GM13977 (cell line): ENCODE measurements at places on chromosomes 4 and X.
A peak's percentile ranks its signal among the peaks of the same experiment; 100 is the strongest.

DNA sequence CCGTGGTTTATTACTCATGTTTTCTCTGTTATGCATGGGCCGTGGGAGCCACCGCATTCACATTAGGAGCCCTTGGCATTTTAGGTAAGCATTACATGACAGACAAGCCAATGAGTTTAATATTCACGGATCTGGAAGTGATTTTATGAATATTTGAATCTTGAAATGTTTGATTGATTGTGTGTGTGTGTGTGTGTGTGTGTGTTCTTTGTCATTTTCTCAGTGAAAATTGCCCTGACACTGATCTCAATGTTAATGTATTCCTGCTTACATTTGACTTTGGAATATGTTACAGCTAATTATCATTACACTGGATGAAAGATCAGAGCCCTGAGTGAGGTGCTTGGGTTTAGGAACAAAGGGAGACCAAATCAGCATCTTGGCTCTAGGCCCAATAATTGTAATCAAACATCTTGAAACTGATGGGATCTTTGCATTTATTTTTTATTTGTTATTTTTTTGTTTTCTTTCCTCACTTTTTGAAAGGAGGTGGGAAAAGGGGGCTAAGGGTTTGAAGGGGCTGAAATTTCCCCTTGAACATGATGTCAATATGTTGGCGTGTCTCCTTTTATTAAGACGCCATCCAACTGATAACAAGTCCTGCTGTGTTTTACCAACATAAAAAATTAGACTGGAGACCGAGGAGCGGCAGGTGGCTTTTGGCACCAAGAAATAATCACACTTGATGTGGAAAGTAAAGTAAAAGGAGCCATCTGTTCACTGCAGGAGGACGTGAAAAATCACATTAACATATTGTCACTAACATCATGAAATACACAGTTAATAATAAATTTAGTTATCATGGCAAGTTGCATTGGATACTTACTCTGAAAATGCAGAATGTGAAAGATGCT, 5.2 kb upstream of the GK2 start:
- DNase-seq = no peak

DNA sequence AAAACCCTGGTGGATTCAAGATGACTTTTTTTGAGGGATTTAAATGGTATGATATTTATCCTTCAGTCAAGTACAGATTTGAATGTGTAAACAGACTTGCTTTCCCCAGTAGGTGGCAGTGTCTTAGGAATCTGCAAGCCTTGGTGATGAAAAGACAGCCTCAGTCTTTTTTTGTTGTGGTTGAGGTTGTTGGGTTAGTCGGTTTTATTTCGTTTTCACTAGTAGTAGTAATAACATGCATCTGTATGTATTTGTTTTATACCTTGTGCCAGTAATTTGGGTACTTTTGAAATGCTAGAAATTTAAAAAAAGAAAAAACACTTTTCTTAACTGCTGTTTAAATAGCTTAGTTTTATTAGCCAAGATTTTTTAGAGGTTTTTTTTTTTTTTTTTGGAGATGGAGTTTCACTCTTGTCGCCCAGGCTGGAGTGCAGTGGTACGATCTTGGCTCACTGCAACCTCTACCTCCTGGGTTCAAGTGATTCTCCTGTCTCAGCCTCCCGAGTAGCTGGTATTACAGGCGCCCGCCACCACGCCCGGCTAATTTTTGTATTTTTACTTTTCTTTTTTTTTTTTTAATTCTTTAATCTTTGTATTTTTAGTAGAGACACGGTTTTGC, 39.2 kb downstream of the COPS4 start:
- DNase-seq = peak; percentile 77

- peak; percentile 53 for DNase-seq
Measured at GRCh38 chrX:7261672-7262332, 113.8 kb upstream of the PUDP start.

- no peak for DNase-seq
Measured at GRCh38 chr4:6137027-6137746, 63.2 kb downstream of the JAKMIP1 start.

DNA sequence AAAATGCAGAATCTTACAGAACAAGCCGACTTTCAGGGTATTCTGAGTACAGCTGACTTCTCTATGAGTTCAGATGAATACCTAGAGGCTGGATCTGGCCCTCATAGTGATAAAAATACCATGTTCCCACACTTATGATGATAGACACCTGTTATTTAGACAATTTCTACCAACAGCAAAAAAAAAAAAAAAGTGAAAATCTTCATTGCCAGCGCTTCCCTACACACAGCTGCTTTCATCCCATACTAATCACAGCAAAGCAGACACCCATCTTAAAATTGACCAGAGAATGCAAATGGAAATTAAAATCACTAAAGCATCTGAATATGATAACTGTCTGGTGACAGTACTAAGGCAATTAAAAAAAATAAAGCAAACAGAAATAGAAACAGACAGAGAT, 132.1 kb upstream of the ADGRL3 start:
- no peak for DNase-seq

DNA sequence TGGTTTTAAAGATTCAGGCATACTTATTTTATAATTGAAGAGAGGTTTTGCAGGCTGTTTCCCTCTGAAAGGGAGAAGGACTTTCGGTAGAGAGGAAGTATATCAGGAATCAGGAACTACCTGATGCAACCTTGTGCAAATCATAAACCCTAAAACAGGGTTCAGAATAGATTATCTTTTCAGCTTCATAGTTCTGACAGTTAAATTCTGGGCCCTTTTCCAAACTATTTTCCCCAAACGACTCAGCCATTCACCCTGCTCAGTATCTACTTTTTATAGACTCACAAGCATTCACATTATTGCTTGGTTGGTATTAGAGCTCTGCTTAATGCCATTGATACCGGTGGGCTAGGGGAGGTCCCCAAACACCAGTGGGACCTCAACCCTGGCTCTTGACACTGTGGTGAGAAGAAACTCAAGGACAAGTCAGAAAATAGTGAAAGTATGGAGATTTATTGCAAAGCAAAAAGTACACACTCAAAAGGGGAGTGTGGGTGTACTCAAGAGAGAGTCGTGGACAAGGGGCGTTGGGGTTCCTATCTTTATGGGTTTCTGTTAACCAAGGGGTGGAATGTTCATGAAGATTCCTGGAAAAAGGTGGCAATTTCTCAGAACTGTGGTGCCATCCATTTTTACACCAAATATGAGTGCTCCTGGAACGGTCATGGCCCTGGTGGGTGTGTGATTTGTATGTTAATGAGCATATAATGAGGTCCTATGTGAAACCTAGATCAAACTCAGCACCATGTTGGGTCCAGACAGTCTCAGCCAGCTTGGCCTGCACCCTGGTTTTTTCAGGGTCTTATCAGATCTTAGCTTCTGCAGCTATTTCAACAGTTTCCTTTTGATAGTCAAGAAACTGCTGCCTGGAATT, 238.3 kb downstream of the DCLK2 start:
- no peak for DNase-seq

DNA sequence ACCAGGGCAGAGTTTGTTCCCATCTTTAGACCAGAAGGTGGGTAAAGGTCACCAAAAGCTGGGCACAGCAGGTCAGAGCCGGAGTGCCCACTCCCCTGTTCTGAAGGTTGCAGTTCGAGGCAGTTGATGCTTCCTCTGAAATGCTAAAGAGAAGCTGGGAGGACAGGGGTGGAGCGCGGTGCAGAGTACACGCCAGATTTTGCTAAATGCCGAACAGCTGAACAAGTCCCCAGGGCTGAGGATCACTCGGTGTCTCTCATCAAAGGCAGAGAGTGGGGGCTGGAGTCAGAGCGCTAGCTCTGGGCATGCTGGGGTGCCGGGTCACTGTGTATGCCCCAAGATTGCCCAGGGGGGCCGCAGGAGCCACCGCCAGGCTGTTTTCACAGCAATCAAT, 197.0 kb downstream of the BCOR start:
- DNase-seq = no peak

- peak; percentile 36 for DNase-seq
Measured at GRCh38 chr4:77358315-77358928, 201.4 kb downstream of the CCNG2 start.

GRCh38 chrX:23513121-23513520, 154.2 kb upstream of the PRDX4 start:
- DNase-seq = no peak

GRCh38 chr4:26298198-26298947, 22.4 kb upstream of the RBPJ start:
- DNase-seq = no peak

- no peak for DNase-seq
Measured at GRCh38 chr4:73523126-73523525, 41.6 kb downstream of the AFM start.

GRCh38 chr4:70992391-70992881, 1.0 kb upstream of the DCK start:
- no peak for DNase-seq

- no peak for DNase-seq
Measured at GRCh38 chr4:179728305-179728704, 2286.1 kb upstream of the AGA start.

DNA sequence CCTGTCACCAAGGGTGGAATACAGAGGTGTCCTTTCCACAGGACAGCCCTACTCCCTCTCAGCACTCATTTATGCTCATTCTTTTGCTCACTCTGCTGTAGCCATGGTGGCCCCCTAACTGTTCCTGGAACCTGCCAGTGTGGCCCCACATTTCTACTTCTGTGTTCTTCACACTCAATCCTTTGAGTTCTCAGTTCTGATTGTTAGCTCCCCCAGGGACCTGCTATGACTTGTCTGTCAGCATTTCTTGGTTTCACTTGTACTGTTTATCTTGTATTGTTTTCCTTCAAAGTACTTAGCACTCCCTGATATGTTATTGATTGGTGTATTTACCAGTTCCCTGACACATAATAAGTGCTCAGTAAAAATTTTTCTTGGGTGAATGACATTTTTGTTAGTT, 14.9 kb downstream of the VBP1 start:
- DNase-seq = peak; percentile 40

DNA sequence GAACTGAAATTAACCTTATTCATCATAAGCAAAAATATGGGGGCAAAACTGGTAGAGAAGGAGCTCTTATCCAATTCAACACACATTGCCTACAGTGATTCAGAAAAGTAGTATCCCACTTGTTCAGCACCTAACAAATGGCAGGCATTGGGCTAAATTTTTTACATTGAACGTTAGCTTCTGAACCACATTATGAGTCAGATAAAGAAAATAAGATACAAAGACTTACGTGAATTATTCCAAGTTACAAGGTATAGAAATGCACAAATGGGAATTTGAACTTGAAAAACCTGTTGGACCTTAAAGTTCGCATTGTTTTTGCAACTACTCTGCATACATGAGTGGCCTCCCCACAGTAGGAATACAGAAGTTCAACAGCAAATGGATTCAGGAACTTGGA, 210.6 kb downstream of the LDB2 start:
- DNase-seq = no peak

- peak; percentile 94 for DNase-seq
Measured at GRCh38 chr4:109729718-109730618, at the start of gene PLA2G12A. TSS of gene PLA2G12A (minus strand) at chr4:109730070. CDS start at chr4:109729809, 261 bp downstream.

DNA sequence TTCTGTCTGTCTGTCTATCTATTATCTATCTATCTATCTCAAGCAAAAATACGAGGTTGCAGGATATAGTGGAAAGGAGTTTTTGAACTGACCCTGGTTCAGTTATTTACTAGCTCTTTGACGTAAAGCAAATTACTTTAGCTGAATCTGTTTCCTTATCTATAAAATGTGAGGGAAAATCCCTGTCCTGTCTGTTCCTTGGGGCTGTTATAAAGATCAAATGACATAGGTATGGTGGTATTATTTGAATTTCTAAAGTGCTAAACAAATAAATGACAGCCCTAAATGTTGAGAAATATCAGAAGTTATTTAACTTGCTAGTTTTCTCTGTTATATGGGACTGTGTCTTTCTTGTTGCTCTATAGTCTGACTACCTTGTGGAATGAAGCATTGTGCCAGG, 55.0 kb downstream of the MAGEC1 start:
- no peak for DNase-seq

DNA sequence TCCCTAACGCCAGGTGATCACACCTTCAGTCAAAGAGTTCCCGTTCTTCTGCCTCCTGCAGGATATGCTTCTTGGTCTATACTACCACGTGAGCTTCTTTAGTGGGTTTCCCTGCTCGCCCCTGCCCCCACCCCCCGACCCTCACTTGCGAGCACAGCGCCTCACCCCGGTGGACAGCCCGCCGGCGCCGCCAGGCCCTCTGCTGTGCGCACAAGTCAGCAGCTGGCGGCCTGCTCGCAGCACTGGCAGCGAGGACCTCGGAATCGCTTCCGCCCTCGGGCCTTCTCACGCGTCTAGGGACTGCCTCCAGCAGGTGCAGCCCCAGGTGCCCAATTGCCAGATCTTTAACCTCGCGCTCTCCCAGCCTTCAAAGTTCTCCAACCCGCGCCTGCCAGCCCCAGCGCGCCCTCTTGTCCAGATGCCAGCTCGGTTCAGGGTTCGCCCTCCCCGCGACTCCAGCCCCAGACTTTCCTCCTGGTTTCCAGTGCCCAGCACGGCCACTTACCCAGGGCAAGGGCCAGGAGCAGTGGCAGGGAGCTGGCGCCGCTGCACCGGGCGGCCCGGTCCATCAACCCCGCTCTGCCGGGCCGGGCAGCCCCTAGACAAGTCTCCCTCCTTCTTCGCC, 454 bp downstream of the BTC start:
- DNase-seq = peak; percentile 19

DNA sequence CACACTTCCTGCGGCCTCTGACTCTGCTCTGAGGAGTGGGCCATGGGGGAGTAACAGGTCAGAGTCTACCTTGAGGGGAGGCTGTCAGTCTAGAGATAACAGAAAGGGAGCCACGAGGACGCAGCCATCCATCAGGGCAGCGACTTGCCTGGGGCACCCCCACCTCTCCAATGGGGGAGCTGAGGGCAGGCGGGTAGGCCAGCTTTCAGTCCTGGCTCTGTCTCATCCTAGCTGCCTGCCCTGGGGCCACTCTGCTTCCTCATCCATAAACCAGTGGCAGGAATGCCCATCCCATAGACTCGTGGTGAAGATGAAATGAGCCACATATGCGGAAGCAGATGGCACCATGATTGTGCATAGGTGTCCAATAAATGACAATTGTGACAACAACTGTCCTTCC, 13.2 kb downstream of the MAGED2 start:
- no peak for DNase-seq

GRCh38 chr4:11769434-11769833, 340.7 kb upstream of the HS3ST1 start:
- no peak for DNase-seq

GRCh38 chr4:182137343-182137742, 105.9 kb upstream of the TENM3 start:
- no peak for DNase-seq

GRCh38 chr4:56990109-56990905, 11.6 kb downstream of the POLR2B start:
- no peak for DNase-seq

- no peak for DNase-seq
Measured at GRCh38 chr4:41050880-41051775, 163.2 kb downstream of the APBB2 start.
